NCI-H1417 treated with DMSO at 0.1 percent for 48 hours (cell line): ENCODE measurements at places on chromosomes 16 and 17.

- DNase-seq: no peak
These were observed 32.6 kb downstream of the LMF1 start for GRCh38 chr16:938136-938535.

GRCh38 chr16:6016530-6017184 is 919.1 kb upstream of the EEF2KMT start:
- no peak for DNase-seq

DNA sequence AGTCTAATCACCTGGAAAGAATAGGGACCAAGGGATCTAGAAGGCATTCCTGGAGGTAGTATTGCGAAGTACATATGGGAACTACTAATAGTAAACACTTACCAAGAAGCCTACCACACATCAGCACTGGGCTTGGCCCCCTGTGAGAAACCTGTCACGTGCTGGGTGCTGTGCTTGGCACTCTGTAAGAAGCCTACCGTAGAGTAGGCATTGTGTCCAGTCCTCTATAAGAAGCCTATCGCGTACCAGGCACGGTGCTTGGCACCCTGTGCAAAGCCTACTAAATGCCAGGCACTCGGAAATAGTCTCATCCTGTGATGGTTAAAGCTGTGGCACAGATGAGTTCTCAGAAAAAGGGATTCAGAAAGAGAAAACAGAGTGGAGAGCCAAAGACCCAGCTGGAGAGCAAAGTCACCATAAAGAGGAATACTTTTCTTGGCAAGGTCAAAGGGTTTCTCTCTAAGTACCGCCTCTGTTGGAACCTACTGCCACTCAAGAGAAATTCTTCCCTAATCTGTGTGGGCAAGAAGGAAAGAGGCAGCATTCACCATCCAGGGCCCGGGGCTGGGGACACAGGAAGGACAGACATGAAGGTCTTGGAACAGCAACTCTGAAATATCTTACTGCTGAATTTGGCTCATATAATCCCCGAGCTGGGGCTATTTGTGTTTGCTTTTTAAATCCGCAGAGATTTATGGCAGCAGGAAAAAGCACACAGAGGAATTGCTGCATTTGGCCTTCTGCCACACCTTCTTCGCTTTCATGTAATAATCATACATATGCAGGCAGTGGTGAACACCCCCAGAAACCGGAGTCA is 81.8 kb downstream of the VAT1L start:
- DNase-seq: no peak

DNA sequence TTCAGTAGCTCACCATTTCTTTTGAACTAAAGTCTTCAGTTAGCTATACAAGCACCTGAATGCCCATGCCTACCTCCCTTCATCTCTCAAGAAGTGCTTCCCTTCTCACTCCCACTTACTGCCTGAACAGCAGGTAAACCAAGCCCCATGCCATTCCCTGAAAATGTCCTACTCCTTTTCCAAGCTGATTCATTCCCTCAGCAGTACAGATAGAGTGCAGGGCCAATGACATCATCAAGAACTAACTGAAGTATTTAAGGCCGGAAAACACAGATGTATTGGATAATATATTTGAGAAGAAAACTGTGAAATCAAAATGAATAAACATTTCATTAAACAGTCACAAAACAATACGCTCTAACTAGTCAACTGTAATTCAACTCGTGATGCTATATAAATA is 478.8 kb upstream of the CDH11 start:
- no peak for DNase-seq

GRCh38 chr17:34820248-34820801 is 140.9 kb downstream of the CCT6B start:
- no peak for DNase-seq

DNA sequence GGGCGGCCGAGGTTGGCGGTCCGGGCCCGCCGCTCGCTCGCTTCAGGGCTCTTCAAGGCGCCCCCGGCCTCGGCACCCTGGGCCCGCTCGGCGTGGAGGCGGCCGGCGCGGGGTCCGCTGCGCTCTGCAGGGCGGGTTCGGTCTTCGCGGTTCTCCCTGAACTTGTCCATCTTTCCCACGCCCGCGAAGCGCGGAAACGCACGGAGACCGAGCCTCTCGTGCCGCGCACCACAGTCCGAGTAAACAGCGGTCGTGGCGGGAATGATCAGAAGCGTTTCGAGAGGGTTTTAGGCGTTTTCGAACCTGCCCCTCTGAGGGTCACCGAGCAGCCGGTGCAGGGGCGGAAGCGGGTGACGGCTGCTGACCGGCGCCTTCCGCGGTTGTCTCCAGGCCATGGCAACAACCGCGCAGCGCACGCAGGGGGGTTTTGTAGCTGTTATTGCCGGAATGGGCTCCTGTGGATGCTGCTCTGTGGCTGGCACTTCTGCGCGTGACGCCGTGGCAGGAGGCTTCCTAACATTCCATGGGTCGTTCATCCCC is 414 bp downstream of the NARF start:
- no peak for DNase-seq

GRCh38 chr17:76207275-76208059 is 32.8 kb downstream of the RNF157 start:
- DNase-seq: no peak

DNA sequence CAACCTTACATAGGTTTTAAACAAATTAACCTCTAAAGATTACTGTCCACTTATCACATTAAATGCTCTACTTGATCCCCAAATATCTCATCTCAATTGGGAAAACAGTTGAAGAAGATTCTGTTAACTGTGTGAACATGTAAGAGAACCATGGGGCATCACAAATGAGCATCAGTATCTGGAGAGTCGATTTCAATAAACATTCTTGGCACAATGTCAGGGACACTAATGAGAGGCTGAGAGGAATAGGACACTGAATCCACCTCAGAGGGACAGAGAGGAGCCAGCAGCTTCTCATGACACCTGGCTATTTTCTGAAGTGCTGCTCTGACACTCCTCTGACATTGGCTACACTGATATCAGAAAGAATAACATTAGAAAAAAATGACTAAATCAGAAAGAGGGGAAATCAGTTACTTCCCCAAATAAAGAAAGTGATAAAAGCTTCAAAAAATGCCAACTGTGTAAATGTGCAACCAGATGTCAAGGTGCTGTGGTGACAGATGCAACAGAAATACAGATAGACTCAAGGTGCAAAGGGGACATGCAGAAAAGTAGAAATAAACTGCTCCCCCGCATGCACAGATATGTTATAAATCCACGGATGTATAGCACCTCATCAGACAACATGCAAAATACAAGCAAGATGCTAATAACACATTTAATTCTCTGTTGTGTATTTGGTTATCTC is 67.4 kb downstream of the SNX11 start:
- no peak for DNase-seq

DNA sequence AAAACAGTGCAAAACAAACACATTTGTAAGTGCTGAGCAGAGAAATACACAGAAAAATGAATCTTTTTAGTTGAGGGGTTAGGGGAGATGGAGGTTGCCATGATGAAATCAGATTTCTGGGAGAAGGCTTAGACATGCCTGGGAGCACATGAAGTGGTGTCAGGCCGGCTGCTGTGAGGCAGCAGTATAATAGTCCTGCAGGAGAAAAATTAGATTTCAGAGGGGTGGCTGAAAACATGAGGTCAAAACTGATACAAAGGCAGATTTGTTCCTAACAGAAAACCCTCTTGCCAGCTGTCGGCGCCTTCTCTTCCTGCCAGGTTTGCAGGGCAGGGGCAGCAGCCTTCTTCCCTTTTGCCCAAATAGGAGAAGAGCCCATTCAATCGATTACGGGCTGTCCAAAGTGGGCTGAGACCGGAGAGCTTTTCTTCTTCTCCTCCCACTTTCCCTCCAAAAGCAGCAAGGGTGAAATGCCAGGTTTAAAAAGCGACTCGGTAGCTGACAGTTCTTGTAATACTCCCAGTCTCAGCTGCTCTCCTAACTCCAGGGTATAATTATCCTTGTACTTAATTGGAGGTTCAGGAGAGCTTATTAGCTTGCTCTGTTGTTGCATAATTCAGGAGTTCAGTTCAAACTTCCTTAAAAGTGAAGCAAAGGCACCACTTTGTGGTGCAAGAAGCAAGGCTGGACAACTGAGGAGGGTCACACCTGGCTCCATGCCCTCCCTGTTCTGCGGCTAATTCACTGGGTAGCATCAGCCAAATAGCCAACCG is 80.0 kb downstream of the PCTP start:
- no peak for DNase-seq

DNA sequence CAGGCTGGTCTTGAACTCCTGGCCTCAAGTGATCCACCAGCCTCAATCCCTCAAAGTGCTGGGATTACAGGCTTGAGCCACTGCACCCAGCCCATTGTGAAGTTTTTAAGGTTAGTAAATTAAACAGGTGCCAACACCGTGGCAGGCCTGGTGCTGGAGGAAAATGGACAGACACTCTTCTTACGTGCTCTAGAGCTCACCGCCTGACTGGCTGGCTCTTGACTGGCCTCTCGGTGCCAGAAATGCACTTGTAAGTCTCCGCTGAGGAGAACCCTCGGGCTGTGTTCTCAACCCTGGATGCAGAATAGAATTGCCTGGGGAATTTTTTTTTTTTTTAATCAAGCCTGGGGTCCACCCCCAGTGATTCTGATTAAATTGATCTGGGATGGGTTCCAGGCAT is 10.3 kb upstream of the HAS3 start:
- DNase-seq: no peak

DNA sequence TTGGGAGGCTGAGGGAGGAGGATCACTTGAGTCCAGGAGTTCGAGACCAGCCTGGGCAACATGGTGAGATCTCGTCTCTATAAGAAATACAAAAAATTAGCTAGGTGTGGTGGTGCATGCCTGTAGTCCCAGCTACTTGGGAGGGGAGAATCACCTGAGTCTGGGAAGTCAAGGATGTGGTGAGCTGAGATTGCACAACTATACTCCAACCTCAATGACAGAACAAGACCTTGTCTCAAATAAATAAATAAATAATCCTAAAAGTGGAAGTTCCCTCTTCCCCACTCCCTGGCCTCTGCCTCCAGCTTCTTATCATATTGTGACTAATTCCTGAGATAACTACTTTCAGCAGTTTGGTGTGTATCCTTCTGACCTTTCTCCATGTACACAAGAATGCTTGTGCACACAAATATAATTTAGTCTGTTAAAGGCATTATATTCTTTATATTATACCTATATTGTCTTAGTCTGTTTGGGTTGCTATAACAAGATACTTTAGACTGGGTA is 23.5 kb upstream of the DNAJA2 start:
- no peak for DNase-seq

- no peak for DNase-seq
These were observed 57.1 kb downstream of the RAB11FIP4 start for GRCh38 chr17:31448467-31449077.
